ENCODE measurements at places on chromosomes 6 and 20.

GRCh38 chr20:58886546-58886945, 34.0 kb downstream of the GNAS start:
- DNase-seq: no peak

- no peak for DNase-seq
Observed at GRCh38 chr6:27121640-27122039, 125.9 kb upstream of the PRSS16 start.

DNA sequence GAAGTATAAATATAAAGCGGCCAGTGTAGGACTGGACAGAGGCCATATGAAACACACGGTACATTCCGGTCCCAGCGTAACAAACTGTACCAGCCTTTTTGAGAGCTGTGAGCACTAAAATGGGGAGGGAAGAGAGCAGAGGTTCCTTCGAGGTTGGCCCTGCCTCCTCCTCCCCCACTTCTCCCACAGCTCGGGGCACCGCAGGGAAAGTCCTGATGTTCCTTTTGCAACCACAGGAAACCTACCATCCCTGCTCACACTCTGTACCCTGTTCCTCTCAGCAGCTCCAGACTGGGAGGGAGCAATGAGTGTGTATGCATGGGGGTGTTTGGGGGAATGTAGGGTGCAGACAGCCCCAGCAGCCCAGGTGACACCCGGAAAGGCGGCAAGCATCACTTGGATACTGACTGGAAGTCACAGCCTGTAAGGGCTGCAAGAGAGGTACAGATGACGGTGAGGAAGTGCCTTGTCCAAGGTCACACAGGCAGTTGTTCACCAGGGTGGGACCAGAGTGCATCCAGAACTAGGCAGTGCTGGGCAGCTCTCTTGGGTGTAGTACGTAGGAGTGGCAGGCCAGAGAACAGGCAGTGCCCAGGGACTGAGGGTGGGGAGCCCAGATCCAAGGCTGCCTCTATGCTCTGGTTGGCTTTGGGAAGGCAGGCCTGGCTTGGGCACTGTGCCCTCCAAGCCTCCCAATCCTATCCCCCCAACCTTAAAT, 11.0 kb upstream of the ARMC12 start:
- no peak for DNase-seq

DNA sequence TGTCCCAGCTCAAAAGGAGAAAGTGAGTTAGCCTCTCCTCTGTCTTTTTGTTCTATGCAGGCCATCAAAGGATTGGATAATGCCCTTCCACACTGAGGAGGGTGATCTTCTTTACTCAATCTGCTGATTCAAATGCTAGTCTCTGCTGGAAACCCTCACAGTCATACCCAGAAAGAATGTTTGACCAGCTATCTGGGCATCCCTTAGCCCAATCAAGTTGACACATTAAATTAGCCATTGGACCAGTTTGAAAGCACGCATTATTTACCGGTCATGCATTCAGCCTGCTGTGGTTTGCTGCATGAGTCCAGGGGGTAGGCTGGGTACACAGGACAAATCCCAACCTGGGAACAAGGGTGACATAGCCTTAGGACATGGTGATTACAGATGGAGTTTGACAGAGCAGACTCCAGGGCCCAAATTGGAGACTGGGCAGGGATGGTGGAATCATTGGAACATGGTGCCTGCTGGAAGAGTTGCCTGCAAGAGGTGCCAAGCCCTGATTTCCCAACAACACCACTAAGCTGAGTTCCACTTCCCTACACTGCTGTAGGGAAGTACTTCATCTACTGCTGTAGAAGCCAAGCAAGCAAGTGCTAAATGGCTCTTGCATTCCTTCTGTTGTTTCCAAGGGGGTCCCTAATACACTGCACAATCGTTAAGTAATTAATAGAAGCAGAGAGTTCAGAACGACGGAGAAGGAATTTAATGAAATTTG, 87.7 kb downstream of the RNF182 start:
- DNase-seq: no peak

- no peak for DNase-seq
Observed at GRCh38 chr20:42095221-42095620, 477.0 kb upstream of the CHD6 start.
